ENCODE measurements at places on chromosomes 6 and 20.

- DNase-seq: no peak
Measured at GRCh38 chr20:25544311-25544710, 41.0 kb downstream of the NINL start.

DNA sequence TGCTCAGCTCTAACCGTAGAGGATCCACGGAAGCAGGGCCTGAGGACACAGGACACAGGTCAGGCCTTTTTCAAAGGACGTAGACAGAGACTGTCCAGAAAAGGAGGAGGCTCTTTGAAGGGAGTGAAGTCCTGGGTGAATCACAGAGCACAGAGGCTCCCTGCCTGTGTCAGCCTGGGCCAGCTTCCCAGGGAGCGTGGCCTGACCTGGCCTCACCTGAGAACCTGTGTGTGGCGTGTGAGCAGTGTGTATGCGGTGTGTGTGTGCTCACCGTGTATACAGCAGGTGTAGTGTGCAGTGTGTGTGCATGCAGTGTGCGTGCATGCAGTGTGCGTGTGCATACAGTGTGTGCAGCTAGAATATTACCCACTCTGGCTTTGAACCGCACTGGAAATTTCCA lies 56.0 kb upstream of the FNDC1 start:
- no peak for DNase-seq

- no peak for DNase-seq
Measured at GRCh38 chr6:170210651-170211403, 80.1 kb downstream of the DLL1 start.

GRCh38 chr6:79084693-79085092 lies 6.6 kb upstream of the PHIP start:
- no peak for DNase-seq

DNA sequence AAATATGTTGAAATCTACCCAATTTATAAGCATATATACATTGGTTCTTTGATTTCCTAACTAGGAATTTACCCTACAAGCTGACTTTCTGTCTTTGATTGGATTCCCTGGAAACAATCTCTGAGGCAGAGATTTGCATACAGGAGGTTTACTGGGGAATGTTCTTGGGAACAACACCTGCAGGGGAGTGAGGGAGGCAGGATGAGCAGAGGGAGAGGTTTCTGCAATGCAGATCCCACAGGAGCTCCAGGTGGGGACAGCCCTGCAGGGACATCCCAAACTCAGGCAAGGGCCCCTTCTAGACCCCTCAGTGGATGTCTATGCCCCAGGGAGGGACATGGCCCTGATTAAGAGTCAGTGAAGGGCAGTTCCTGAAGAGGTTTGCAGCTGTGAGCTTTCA lies 95.2 kb upstream of the CCDC167 start:
- no peak for DNase-seq

DNA sequence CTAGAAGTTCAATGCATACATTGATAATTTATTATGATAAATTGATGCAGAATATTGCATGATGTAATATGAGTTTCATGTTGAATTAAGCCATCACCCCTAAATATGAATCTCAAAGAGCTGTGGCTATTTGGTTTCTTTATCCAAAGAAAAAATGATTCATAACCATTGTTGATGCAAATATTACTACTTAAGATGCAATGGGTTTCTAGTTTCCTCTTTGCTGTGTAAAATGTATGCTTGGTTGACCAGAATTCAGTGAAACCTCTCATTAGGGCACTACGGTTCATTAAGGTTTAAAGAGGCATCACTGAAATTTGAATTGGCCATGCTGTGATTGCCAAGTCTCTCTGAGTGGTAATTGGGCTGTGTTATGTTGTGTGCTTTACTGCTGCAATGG lies 492.5 kb upstream of the FLRT3 start:
- DNase-seq: no peak

DNA sequence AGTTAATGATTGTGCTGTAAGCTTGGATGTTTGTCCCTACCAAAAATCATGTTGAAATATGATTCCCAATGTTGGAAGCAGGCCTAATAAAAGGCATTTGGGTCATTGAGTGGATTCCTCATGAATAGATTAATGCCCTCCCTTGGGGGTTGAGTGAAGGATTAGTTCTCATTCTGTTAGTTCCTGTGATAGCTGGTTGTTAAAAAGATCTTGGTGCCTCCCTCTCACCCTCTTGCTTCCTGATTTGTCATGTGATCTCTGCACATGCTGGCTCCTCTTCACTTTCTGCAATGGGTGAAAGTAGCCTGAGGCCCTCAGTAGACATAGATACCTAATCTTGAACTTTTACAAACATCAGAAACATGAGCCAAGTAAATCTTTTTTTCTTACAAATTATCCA lies 115.6 kb upstream of the HCRTR2 start:
- no peak for DNase-seq

GRCh38 chr20:39268981-39269461 lies 306.9 kb downstream of the DHX35 start:
- DNase-seq: peak; percentile 92

GRCh38 chr6:96675597-96675996 lies 112.7 kb downstream of the FHL5 start:
- DNase-seq: no peak

DNA sequence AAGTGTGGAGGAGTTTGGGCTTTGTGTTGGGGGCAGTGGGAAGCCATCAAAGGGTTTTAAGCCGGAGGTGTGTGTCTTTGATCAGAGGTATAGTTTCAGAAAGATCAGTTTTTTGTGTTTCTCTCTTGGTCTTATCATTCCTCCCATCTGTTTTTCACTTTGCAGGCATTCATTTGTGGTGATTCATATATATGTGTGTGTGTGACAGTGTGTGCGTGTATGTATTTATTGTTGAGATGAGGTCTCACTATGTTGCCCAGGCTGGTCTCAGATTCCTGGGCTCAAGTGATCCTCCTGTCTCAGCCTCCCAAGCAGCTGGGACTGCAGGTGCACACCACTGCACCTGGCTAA lies 11.1 kb upstream of the SERINC3 start:
- no peak for DNase-seq

DNA sequence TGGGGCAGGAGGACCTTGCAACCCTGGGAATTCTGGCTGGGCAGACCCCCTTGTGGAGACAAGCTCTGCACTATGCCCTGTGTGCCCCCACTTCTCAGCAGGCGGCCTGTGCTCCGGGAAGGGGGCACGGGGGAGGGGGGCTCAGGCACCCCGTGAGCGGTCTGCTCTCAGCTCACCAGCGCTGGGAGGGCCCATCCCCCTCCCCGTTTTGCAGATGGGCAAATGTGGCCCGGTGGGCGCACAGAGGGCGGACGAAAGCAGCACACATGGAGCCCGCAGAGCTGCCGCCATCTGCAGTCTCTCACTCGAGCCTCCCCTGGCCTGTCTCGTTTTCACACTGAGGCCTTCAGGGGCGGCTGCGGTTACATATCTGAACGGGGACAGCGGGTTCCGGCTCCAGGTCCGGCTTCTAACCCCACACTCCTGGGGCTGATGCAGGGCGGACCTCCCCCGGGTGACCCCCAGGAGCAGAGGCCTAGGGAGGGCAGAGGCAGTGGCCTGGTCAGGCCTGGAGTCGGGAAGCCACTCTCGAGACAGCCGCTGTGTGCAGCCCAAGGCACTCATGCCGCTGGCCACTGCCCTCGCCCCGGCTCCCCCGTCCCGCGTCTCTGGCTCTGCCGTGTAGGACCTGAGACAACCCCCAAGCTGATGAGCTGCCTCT lies 13.9 kb downstream of the CHRNA4 start:
- DNase-seq: no peak

DNA sequence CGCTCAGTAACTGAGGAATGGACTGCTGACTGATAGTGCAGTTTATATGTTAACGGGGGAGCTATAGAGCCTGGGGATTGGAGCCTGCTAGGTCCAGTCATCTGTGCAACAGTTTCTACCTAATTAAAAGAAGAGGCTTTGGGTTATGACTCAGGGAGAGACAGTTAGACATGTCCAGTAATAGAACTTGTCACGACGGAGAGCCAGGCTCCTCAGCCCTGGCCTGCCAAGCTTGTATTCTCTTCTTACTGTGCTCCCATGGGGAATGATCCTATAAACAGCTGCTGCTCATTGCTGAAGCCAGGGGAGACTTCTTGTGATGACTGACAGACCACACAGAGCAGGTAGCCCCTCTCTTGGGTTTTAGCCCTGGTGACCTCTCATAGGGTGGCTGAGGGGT lies 69.3 kb downstream of the SYNJ2 start:
- no peak for DNase-seq

DNA sequence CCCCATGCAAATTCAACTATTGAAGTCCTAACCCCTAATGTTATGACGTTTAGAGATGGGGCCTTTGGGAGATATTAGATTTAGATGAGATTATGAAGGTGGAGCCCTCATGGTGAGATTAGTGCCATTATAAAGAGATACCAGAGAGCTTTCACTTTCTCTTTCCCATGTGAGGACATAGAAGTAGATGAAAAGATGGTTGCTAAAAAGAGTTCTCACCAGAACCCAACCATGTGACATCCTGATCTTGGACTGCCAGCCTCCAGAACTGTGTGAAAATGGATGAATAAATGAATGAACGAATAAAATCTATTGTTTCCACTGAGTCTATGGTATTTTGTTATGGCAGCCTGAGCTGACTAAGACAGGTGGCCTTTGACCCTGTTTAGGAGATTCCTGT lies 50.6 kb upstream of the FBXO30 start:
- DNase-seq: no peak

- DNase-seq: no peak
Measured at GRCh38 chr6:106684011-106684410, 54.6 kb downstream of the QRSL1 start.

DNA sequence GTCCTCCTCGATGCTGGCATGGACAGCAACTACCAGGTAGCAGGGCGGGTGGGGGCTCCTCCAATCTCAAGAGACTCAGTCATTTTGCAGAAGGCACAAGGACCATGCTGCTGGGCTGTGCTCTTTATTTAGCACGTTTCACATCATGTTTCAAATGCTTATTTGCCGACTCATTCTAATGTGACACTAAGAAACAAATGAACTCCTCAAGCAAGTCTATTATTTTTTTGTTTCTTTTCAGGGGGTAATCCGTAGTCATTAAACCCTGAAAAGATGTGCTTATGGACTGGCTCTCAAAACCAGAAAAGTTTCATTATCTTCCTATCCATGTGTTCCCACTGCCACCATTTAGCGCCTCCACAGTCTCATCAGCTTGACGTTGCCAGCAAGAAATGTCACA lies 92.9 kb downstream of the ANKS1A start:
- DNase-seq: no peak

DNA sequence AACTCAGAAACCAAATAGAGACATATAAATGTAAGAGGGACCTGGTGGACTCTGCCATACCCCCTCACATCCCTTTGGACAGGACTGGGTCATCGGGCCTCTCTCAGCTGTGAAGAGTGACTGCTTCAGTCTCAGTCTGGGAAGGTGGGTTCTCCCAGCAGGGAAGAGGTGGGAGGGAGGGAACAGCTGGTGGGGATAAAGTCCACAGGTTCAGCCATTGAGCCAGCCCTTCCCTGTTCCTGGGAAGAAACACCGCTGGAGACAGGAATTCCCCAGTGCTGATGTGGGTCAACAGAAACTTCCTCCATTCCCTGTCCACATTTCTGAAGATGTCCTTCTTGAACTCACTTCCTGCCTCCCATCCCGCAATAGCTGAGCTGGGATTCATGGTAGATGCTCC lies 209.2 kb upstream of the PMEPA1 start:
- DNase-seq: no peak

- DNase-seq: no peak
Measured at GRCh38 chr6:119109654-119110325, 31.3 kb upstream of the FAM184A start.

GRCh38 chr6:22766979-22767378 lies 197.6 kb downstream of the HDGFL1 start:
- no peak for DNase-seq

DNA sequence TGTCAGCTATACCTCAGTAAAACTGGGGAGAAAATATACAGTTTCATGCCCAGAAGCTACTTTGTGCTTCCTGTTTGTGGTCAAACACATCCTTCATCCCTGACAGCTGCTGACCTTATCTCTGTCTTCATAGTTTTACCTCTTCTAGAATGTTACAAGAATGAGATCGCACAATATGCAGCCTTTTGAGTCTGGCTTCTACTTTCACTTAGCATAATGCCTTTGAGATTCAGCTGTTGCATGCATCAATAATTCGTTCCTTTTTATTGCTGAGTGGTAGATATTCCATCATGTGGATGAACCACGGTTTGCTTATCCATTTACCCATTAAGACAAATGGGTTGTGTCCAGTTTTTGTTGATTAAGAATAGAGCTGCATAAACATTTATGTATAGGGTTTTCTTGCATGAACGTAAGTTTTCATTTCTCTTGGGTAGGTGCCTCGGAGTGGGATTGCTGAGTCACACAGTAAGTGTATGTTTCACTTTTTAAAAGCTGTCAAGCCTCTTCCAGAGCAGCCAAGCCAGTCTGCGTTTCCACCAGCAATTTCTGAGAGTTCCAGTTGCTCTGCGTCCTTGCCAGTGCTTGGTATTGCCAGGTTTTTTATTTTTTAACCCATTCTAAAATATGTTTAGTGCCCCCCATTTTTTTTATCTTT lies 86.6 kb upstream of the PAX1 start:
- DNase-seq: no peak

GRCh38 chr6:141394565-141395051 lies 738.1 kb upstream of the GJE1 start:
- DNase-seq: no peak

GRCh38 chr6:168962886-168963285 lies 290.8 kb downstream of the THBS2 start:
- DNase-seq: no peak

All from SK-N-DZ (cell line).